Colonic mucosa (tissue), 4 donors: ENCODE measurements at places on chromosomes 7 and 10. TPM values are rescaled to one million over a fixed set of nuclear protein-coding genes. Genes with fewer than 3 reads are reported as not detected.

DNA sequence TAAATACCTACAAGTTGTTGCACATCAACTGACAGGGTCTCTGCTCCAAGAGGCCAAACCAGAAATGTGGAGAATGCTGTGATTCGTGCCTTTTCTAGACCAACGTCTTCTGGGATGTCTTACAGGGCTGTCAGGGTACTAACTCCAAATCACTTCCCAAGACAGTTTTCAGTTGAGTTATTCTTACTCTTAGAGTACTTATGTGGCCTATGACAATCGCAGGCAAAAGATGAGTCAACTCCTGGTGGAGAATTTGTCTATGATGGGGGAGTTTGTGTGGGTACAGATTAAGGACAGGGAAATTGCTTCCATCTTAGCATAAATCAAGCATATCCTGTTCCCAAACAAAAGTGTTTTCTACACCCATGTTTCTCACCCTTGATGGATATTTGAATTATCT, 734.8 kb downstream of the TNS3 start:
- DNase-seq = no peak

DNA sequence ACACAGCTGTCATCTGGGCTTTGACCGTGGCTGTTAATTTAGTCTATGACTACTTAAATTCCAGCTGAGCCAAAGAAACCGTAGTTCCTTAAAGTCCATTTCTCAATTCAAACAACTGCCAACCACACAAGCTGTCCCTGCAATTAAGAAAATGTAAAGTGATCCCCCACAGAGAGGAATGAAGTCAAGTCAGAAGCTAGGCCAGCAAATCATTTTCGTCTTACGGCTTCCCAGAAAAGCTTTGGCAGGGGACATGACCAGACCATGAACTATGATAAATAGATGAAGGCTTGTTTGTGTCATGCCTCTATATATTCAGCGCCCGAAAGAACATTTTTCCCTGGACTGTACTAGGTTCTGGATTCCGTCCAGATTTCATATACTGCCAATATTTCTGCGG, 54.6 kb downstream of the HACD1 start:
- no peak for DNase-seq

DNA sequence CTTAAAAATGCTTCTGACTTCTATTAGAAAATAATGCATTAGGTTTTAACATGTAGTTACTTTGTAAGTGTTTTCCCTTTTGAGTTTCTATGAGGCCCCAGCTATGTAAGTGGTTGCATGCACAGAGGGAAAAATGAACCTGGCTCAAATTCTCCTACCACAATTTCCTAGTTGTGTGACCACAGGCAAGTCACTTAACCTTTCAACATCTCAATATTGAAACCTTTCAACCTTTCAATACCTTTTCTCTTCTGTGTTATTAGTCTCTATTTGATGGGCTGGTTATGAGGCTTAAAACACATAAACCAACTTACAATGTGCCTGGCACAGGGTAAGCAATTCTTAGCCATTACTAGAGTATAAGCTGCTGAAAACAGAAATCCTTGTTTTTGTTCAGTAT, 203.0 kb downstream of the KCND2 start:
- no peak for DNase-seq

The RBP4 gene
- 15.1 TPM for total RNA-seq
